Fibroblast of lung (primary cell): ENCODE measurements at places on chromosomes 7 and 10. TPM values are rescaled to one million over a fixed set of nuclear protein-coding genes. Genes with fewer than 3 reads are reported as not detected.

NEURL1 gene
- total RNA-seq, result under 0.01 TPM in 1 of 2 replicates, not detected in the other

DNA sequence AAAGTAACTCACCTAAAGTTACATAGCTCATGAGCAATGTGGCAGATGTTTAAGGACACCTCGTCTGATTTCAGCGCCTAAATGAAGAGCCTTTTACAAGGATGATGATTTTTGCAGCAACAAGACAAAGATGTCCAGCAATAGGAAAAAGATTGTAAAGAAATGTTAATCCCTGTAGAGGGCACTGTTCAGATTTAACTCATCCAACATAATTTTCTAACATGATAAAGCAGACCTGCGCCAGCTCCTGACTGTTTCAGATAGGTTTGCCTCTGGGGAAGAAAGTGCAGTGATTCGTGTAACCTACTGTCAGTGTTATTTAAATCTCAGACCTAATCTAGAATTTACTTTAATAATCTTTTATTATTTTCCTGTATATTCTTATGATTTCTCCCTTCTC, 595.2 kb downstream of the AUTS2 start:
- H3K4me1 ChIP-seq, result no peaks in the 10 kb centered on the region
- no peak overlapping the region for H3K4me3 ChIP-seq
- DNase-seq, result peak; percentile 38
- H3K27ac ChIP-seq, result no peak overlapping the region
- no peaks in the 10 kb centered on the region for H3K27me3 ChIP-seq

DNA sequence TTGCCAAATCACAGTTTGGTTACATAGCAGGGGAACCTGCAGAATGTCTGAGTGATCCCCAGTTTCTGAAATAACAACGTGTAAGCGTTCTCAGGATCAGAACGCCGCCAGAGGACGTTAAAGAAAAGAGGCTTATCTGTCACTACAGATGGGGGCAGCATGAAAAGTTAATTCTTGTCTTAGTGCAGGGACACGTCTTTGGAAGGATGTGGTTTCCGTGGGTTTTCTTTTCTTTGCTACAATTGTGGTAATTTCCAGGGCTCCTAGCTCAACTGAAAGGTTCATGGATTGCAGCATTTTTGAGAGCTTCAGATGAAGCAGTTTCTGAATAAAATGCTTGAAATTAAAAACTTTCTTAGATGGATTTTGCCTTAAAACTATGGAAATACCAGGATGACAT, 106.6 kb downstream of the PRKCQ start:
- H3K4me1 ChIP-seq, result no peaks in the 10 kb centered on the region
- H3K27ac ChIP-seq, result no peak overlapping the region
- H3K27me3 ChIP-seq, result no peaks in the 10 kb centered on the region
- DNase-seq, result no peak
- no peaks in the 10 kb centered on the region for H3K36me3 ChIP-seq

ARHGEF35 gene
- total RNA-seq, result 0.51 and 5.4 TPM in 2 replicates

AQP1 gene
- 10.8 and 44.6 TPM in 2 replicates for total RNA-seq

SLC13A1 gene
- not detected in 2 replicates for total RNA-seq

DNA sequence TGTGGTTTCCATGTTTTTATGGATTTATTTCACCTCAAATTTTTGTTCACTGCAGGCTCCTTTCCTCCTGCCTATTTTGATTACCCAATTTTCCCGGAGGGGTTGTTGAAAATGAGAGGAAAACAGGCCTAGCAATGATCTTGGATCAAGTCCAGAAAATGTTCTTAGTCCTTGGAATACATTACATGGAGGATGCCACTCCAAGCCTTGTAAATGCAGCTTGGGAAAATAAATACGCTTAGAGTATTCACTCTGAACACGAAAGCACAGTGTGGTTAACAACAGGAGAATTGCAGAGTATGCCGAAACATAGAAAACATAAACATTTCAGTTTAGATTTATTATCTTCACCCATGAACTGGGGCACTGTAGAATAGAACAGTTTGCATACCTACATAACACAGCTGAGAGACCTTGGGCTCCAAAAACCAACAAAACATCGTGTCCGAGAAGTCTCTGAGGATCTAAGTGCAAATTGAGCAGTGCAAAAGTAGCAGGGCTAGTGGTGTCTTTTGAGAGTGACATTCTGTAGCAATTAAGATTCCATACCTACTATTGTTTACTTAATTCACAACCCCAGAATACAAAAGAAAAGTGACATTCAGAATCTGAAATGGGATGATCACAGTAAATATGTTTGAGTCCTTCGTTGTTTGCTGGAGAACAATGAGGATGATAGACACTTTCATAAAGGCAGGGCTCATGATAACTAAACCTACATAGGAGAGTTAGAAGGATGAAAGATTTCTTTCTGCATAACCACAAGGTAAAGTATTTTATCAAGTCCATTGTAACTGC, 7.6 kb upstream of the CD36 start:
- H3K27me3 ChIP-seq, result no peaks in the 10 kb centered on the region
- H3K4me1 ChIP-seq, result peaks cover 15% of the 10 kb centered on the region
- peak; percentile 89 for DNase-seq
- no peak overlapping the region for H3K4me3 ChIP-seq
- H3K27ac ChIP-seq, result no peak overlapping the region

FXYD4 gene
- not detected in 2 replicates for total RNA-seq

MSMB gene
- total RNA-seq, result not detected in 2 replicates

DNA sequence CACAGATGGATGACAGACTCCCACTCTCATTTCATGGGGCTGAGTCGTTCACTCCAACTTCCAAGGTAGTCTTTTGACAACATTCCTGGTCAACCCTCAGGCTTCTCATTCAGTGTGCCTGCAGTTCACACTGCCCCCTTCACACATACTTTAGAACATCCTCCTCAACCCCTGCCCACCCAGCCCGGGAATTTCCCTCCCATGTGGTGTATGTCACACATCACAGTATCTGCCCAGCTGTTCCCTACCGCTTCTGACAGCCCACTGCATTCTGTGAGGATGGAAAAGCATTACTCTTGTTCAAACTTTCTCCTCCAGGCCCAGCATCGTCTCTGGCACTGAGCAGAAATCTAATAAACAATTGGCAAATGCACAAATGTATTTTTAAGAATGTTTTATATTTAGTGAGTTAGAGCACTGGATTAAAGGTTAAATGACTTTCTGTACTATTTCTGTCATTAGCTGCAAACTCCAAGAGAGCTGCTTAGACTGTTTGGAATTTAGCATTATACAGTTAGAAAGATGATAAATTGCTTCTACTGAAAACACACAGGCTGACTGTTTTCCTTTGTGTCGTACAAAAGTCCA, 110.4 kb downstream of the SFMBT2 start:
- no peak overlapping the region for H3K4me3 ChIP-seq
- DNase-seq, result peak; percentile 69
- no peak overlapping the region for H3K27ac ChIP-seq

GRCh38 chr7:138746073-138746472, 44.9 kb upstream of the SVOPL start:
- no peaks in the 10 kb centered on the region for H3K36me3 ChIP-seq
- no peak overlapping the region for H3K27ac ChIP-seq
- no peaks in the 10 kb centered on the region for H3K27me3 ChIP-seq
- DNase-seq, result no peak
- no peaks in the 10 kb centered on the region for H3K4me1 ChIP-seq

GRCh38 chr7:41872966-41873365, 170.1 kb upstream of the INHBA start:
- no peaks in the 10 kb centered on the region for H3K36me3 ChIP-seq
- no peak overlapping the region for H3K27ac ChIP-seq
- no peak overlapping the region for H3K4me3 ChIP-seq
- DNase-seq, result no peak
- H3K4me1 ChIP-seq, result peaks cover 10% of the 10 kb centered on the region
- H3K27me3 ChIP-seq, result no peaks in the 10 kb centered on the region

GRCh38 chr7:133853706-133854276, 273.3 kb upstream of the LRGUK start:
- peaks cover 12% of the 10 kb centered on the region for H3K4me1 ChIP-seq
- H3K27ac ChIP-seq, result peak overlapping the region; percentile 29
- DNase-seq, result peak; percentile 65
- no peak overlapping the region for H3K4me3 ChIP-seq

- no peaks in the 10 kb centered on the region for H3K27me3 ChIP-seq
- no peak for DNase-seq
- no peak overlapping the region for H3K4me3 ChIP-seq
- H3K27ac ChIP-seq, result no peak overlapping the region
Observed at GRCh38 chr10:108638225-108638624, 1285.1 kb downstream of the XPNPEP1 start.

- DNase-seq, result no peak
- no peaks in the 10 kb centered on the region for H3K27me3 ChIP-seq
- H3K4me3 ChIP-seq, result no peak overlapping the region
- no peaks in the 10 kb centered on the region for H3K36me3 ChIP-seq
Observed at GRCh38 chr10:118851062-118852035, 96.6 kb upstream of the CACUL1 start.

CASP2 gene
- total RNA-seq, result 8.5 and 9.4 TPM in 2 replicates

DNA sequence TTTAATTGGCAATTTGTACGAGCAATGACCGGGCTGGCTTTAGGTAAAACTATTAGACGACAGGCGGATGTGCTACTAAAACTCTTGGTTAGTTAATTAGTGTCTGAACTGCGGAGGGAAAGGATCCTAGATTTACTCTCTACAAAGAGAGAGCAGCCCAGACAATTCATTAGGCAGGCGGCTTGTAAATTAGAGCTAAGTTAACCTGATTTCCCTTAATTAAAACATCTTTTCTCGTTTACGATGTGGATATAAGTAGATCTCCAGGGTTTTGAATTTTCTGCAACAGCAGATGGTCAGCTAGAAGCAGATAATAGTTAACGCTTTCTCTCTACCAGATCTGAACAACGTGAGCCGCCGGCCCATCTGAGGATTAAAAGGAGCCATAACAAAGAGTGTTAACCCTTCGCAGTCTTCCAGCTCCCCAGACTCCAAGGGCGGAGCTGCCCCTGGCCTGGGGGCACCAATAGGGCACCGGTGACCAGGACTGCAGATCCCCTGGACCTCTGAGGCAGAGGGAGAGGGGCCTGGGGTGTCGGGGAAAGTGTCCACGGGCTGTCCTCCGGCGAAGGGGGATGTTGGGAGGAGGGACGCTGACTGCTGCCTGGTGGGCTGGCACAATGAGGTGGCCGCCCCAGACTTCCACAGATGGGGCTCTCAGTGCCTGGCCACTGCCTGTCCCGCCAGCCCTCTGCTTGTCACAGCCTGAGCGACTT, 6.3 kb upstream of the UNCX start:
- DNase-seq, result no peak
- peaks cover 72% of the 10 kb centered on the region for H3K27me3 ChIP-seq
- H3K4me3 ChIP-seq, result no peak overlapping the region
- H3K36me3 ChIP-seq, result no peaks in the 10 kb centered on the region

- no peak overlapping the region for H3K27ac ChIP-seq
- H3K4me3 ChIP-seq, result no peak overlapping the region
- H3K27me3 ChIP-seq, result peaks cover 45% of the 10 kb centered on the region
- H3K36me3 ChIP-seq, result no peaks in the 10 kb centered on the region
- DNase-seq, result no peak
Observed at GRCh38 chr7:101299511-101300464, 21.8 kb downstream of the IFT22 start.

GRCh38 chr7:47326220-47326619, 255.7 kb downstream of the TNS3 start:
- H3K4me3 ChIP-seq, result peak overlapping the region; percentile 58
- H3K4me1 ChIP-seq, result peaks cover 46% of the 10 kb centered on the region
- H3K36me3 ChIP-seq, result no peaks in the 10 kb centered on the region
- no peaks in the 10 kb centered on the region for H3K27me3 ChIP-seq

DNA sequence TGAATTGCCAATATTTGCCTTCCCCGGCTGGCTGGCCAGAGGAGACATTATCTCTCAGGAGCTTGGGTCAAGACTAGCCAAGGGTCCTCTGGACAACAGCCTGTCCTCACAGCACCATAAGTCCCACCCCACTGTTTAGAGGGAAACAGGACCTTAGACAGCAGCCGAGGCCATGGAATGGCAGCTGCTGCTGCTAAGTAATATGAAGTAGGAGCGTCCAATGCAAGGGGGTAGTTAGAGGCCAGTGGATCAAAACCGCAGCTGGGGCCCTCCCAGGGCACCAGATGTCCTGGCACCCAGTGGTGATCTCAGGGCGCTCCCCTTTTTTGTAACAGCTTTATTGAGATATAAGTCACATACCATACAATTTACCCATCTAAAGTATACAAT, 12.9 kb upstream of the KCP start:
- H3K27ac ChIP-seq, result no peak overlapping the region
- DNase-seq, result no peak
- no peaks in the 10 kb centered on the region for H3K36me3 ChIP-seq
- H3K4me3 ChIP-seq, result no peak overlapping the region
- H3K4me1 ChIP-seq, result no peaks in the 10 kb centered on the region
- peaks cover 28% of the 10 kb centered on the region for H3K27me3 ChIP-seq

DNA sequence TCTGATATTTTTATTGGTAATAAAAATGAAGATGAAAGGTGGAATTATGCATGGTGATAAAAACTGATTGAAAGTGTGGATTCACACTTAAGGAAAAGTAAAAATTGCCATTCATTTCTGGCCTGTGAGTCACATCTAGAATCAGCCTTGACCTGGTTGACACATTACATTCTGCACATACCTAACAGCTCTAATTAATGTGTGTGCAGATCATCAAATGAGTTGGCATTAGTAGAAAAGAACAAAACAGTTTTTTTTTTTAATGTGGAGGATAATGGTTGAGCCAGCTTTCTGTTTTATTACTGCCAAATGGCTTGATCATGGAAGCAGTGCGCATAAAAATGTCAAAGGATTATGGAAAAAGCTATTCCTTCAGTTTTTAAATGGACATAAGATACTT, 142.6 kb upstream of the TMEM196 start:
- no peaks in the 10 kb centered on the region for H3K4me1 ChIP-seq
- no peaks in the 10 kb centered on the region for H3K36me3 ChIP-seq
- H3K27me3 ChIP-seq, result no peaks in the 10 kb centered on the region
- H3K4me3 ChIP-seq, result no peak overlapping the region
- no peak for DNase-seq

GRCh38 chr10:95530029-95530428, 31.1 kb downstream of the SORBS1 start:
- no peaks in the 10 kb centered on the region for H3K36me3 ChIP-seq
- H3K27ac ChIP-seq, result no peak overlapping the region
- no peaks in the 10 kb centered on the region for H3K4me1 ChIP-seq

TRIM73 gene
- total RNA-seq, result 0.51 and 1.3 TPM in 2 replicates

GIMAP7 gene
- not detected in 2 replicates for total RNA-seq

GRCh38 chr7:19470031-19470430, 238.8 kb downstream of the POLR1F start:
- no peak overlapping the region for H3K27ac ChIP-seq
- no peaks in the 10 kb centered on the region for H3K36me3 ChIP-seq
- DNase-seq, result peak; percentile 80
- H3K27me3 ChIP-seq, result no peaks in the 10 kb centered on the region
- H3K4me1 ChIP-seq, result no peaks in the 10 kb centered on the region

- H3K27ac ChIP-seq, result no peak overlapping the region
- DNase-seq, result no peak
- H3K27me3 ChIP-seq, result no peaks in the 10 kb centered on the region
- H3K4me3 ChIP-seq, result no peak overlapping the region
Observed at GRCh38 chr7:98509836-98510235, 107.2 kb upstream of the NPTX2 start.

DNA sequence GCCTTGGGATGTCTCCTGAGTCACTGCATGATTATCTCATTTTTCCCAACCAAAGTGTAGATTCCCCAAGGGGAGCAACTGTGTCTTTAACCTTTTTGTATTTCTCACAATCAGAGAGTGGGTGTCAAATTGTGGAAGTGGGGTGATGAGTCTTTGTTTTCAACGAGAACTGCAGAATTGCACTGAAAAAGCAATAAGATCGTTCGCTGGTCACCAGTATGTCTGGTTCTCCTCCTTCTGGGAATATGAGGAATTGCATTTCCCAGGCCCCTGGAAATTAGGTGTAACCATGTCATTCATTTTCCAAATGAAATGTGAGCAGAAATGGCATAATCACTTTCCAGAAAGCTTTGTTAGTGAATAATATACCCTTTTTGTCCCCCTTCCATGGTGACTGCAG, 326.9 kb downstream of the GPAM start:
- no peak overlapping the region for H3K4me3 ChIP-seq
- H3K36me3 ChIP-seq, result no peaks in the 10 kb centered on the region
